NCI-H2081 treated with DMSO at 0.1 percent for 48 hours (cell line): ENCODE measurements at places on chromosomes 12 and 14.

- DNase-seq, result no peak
Measured at GRCh38 chr14:60160422-60160821, 4.8 kb downstream of the DHRS7 start.

DNA sequence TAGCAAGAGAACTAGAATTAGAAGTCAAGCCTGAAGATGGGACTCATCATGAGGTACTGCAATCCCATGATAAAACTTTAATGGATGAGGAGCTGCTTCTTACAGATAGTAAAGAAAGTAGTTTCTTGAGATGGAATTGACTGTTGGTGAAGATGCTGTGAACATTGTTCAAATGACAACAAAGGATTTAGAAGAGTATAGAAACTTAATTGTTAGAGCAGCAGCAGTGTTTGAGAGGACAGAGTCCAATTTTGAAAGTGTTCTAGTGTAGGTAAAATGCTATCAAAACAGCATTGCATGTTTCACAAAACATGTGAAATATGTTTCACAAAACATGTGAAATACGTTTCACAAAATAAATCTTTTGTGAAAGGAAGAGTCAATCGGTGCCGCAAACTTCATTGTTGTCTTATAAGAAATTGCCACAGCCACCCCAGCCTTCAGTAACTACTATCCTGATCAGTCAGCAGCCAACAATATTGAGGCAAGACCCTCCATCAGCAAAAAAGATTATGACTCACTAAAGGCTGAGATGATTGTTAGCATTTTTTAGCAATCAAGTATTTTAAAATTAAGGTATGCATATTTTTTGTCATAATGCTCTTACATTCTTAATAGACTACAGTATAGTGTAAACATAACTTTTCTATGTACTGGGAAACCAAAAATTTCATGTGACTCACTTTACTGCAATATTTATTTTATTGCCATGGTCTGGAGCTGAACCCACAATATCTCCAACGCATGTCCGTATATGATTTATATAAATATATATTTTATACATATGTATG is 173.4 kb upstream of the BMP4 start:
- no peak for DNase-seq

GRCh38 chr12:108337235-108338223 is 1.6 kb downstream of the CMKLR1 start:
- DNase-seq, result no peak

- no peak for DNase-seq
Measured at GRCh38 chr12:107372229-107372658, 278.9 kb upstream of the CRY1 start.

DNA sequence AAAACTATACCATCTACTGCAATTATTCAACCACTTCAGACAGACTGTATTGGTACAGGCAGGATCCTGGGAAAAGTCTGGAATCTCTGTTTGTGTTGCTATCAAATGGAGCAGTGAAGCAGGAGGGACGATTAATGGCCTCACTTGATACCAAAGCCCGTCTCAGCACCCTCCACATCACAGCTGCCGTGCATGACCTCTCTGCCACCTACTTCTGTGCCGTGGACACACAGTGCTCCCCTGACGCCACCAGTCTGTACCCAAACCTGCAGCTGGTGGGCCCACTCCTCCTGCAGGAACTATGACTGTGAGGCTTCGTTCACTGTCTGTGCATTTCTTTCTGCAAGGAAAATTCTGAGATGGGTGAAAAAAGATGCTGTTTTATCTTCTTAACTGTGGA is 284.7 kb downstream of the DAD1 start:
- DNase-seq, result no peak

DNA sequence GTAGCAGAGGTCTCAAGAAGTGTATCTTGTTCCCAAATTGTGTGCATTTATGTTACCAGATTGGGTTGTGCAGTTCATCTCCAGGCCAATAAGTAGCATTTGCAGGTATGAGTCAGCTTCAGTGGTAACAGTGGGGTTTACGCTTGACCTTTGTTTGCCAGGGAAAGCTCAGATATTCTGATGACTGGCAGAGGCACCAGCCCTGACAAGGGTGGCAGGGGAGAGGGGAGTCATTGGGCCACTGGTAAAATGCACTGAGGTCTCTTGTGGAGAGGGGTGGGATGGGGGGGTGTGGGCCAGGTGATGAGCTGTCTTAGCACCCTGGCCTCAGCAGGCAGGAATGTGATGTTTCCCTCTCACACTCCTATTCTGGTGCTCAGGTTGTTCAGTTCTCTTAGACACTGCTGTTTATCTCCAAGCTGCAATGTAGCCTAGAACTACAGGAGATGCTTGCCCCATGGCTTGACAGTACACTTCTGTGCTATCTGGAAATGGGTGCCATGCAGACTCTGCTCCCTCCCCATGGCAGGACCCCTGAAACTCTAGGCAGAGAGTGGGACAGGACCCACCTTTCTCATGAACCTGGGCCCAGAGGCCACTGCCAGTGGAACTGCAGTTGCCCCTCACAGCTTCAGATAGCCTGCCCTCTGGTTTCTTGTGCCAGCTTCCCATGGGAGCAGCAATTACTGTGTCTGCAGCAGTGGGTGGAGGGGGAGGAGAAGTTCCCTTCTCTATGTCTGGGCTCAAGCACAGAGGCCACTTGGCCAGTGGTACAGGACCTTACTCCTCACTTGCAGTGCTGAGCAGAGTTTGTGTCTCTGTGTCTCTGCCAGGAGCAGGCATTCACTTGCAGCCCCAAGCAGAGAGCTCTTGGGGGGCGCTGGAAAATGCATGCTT is 31.9 kb downstream of the USP15 start:
- DNase-seq, result no peak

DNA sequence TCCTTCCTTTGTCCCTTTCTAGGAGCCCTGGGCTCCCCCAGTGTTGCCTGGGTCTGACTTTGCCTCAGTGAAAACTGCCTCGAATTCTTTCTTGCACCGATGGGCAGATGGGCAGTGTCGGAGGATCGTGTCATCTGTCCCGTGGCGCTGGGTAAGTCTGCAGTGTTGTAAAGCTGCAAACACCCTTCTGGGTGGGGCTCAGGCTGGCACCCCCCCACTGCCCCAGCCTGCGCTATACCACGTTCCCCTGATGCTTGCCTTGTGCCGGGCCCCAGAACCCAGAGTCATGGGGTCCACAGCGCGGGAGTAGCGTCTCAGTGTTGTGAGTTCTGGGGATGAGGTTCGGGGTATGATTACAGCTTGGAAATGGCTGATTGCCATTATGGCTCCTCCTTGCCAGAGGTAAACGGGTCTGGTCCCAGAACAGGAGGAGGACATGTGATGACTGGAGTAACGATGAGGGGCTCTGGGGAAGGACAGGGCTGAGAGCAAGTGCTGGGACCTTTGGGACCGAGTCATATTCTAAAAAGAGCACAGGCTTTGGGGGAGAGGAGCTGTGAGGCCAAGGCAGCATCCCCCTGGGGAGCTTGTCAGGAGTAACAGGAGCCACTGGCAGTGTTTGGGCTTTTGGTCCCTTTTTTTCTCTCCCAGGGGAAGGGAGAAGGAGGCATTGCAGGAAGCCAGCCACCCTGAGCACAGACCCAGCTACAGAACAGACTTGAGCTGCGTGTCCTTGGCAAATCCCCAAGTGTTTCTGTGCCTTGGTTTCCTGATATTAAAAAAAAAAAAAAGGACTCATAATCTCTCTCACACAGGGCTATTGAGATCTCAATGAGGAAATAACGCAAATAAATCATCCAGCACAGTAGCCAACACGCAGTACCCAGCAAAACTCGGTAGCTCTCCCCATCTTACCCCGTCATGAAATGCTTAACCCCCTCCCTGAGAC is 4.3 kb downstream of the RTL1 start:
- DNase-seq, result no peak

DNA sequence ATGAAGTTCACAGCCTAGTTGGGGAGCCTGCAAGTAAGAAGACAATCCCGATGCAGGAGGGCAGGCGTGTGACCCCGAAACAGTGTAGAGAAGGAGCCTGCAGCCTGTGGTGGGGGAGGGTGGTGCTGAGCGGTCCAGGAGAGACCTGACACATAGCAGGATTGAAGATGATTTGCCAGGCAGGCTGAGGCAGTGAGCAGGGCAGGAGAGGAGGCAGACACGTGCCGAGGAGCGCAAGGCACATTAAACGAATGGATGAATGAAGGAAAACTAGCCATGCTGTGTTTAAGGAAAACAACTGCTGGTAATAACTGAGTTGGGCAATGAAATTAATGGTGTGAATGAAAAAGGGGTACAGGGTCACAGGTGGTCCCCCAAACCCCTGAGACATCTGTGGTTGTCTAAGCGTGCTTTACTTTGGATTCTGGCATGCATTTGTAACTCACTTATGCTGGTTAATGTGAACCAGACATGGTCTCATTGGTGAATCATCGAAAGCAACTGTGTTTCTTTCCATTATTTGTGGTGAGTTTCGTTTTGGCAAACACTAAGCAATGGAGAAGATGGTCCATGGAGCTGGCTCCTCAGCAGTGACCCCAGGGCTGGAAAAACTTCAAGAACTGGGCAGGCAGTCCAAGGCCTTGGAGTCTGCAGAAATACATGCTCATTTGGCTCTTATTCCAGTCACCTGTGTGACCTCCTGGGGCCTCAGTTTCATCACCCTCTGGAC is 96.9 kb upstream of the EVL start:
- DNase-seq, result no peak

- no peak for DNase-seq
Measured at GRCh38 chr12:28374556-28374955, 184.3 kb downstream of the CCDC91 start.

GRCh38 chr14:72701237-72701565 is 192.7 kb downstream of the DPF3 start:
- no peak for DNase-seq

GRCh38 chr12:58443981-58444371 is 476.3 kb downstream of the LRIG3 start:
- DNase-seq, result no peak
